ENCODE measurements at places on chromosomes 4 and X. TPM values are rescaled to one million over a fixed set of nuclear protein-coding genes. Genes with fewer than 3 reads are reported as not detected.
A peak's percentile ranks its signal among the peaks of the same experiment; 100 is the strongest.

ATP8A1 gene
- 5.6 TPM for total RNA-seq

DNA sequence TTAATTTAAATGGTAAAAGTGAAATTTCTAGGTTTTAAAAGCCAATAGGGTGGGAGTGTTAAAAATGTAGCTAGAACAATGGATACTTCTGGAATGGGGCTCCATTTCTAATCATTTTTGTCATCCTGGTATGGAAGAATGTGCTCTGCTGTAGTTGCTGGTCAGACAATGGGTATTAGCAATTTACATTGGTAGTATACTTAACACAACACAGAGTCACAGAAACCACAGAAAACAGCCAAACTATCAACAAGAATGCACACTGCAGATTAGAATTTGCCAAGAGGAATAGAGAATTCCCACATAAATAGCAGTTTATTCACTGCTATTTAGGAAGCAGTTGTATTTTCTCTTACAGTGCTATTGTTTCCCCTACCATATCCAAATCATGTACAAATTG, 319.6 kb downstream of the PPP3CA start:
- ATAC-seq: no peak

DNA sequence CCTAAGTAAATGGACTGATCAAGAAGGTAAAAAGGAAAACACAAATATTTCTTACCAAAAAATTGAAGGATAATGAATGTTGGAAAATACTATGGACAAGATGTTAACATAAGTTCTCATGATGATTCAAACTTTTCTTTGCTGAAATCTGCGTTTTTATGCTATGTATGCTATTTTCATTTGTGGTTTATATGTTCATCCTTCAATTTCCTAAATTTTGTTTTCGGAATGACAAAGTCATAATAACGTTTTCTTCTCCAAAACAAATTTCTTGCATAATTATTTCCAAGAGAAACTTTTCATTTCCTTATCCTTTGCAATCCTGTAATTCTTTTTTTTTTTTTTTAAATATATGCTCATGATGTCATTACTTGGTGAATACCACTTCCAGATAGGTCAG, 7.8 kb downstream of the PF4V1 start:
- no peak for ATAC-seq

- no peak for ATAC-seq
Observed at GRCh38 chrX:41599507-41599906, 89.3 kb upstream of the GPR34 start.

DNA sequence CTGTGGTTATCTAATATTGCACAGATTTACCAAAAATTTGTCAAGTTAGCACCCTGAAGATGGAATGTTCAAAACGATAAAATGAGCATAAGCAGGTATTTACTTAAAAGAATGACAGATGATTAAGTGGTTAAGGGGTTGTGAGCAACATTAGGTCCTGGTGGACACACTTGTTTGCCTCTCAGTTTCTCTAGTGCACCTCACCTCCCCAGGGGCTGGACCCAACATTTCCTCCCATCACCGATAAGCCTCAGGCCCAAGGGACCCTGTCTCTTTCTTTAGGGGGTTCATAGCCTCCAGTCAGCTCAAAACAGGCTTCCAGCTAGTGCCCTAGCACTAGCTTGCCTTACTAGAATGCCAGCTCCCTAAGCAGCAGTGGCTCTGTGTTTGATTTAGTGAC, 88.0 kb downstream of the ATP11C start:
- no peak for ATAC-seq

SSX3 gene
- total RNA-seq: not detected

ZNF711 gene
- 1.1 TPM for total RNA-seq

NXF2B gene
- not detected for total RNA-seq

GRCh38 chr4:177309522-177310371, at the start of gene NEIL3:
TSS of gene NEIL3 (plus strand) at chr4:177309874. CDS start at chr4:177309954, 80 bp downstream.
- peak; percentile 82 for ATAC-seq

- ATAC-seq: no peak
Observed at GRCh38 chrX:118497180-118497818, 1.7 kb downstream of the DOCK11 start.

DNA sequence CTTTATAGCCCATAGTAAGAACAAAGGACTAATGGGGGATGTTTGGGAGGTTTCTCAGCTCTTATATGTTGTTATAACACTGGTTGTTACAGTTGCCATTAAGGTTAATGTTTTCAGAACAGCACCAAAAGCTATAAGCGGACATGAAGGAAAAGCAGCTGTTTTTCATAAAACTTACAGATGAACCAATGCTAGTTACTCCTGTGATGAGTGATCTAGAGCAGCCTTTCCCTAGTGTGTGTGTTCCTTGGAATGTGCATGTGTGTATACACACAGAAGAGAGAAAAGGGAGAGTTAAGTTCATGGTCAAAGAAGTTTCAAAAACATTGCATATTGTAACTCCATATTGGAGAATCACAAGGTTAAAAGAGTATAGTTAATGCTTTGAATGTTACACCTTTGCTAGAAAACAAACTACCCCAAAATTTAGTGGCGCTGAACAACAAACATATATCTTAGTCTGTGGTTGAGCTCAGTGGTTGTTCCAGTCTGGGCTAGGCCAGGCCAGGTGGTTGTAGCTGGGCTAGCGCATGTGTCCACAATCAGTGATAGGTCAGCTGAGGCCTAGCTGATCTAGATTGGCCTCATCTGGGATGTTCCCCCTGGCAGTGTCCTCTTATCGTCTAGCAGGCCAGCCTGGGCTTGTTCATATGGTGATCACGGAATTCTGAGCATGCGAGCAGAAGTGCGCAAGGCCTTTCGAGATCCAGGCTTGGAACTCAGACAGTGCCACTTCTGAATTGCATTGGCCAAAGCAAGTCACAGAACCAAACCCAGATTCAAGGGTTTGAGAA, 151.0 kb downstream of the NHS start:
- no peak for ATAC-seq

- ATAC-seq: no peak
Observed at GRCh38 chr4:173590697-173591096, 60.7 kb upstream of the HAND2 start.

SNCA gene
- 16.0 TPM for total RNA-seq

All from gastroesophageal sphincter (tissue), 4 donors.